ENCODE measurements at places on chromosomes 1 and 21.

DNA sequence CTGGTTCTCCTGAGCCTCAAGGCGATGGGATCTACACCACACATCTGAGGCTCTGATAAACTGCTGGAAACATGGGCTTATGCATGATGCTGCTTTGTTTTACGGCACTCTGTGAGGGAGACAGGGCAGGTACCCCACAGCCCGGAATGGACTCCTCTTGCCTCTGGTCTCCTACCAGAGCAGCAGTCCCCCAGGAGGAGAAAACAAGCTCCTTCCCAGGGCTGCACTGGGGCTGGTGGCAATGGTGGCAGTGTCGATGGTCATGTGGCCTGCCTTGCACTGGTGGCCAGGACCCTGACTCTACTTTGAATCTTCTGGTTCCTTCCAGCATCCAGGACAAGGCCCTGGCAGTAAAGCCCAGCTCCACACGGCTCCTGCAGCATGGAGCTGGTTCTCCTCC lies 79.4 kb downstream of the TOMM20 start:
- no peak for DNase-seq

DNA sequence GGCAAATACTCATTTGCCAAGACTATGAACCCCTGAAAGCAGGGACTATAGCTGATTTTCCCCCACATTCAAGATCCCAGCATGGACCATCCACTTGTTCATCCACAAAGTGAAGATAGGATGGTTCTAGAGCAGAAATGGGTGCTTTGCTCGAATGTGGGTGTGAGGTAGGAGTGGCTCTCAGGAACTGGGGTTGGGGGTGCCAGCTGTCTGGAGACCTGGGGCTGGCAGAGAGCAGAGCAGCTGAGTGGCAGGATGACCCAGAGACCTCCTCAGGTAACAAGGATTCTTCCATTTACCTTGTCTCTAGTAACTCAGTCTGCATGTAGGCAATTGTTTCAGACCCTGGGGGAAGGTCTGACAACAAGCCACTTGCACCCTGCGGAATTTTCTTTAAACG lies 6.0 kb downstream of the S100A9 start:
- no peak for DNase-seq

- no peak for DNase-seq
Measured at GRCh38 chr21:32371913-32372314, 20.9 kb downstream of the URB1 start.

DNA sequence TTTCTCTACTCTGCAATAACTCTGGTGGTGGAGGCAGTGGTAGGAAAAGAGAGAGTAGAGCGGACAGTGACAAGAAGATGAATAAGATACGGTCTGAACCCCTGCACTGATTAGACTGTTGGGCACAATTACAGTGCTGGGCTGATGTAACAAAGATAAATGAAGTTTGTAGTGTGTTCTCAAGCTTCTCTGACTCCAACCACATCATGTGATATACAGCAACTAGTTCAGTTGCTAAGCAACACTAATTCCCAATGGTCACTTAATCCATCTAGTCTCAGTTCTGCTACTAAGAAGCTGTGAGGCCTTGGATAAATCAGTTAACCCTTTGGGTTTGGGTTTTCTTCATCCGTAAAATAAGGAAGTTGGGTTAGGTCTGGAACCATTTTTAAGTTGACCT lies 17.3 kb downstream of the DDR2 start:
- no peak for DNase-seq

DNA sequence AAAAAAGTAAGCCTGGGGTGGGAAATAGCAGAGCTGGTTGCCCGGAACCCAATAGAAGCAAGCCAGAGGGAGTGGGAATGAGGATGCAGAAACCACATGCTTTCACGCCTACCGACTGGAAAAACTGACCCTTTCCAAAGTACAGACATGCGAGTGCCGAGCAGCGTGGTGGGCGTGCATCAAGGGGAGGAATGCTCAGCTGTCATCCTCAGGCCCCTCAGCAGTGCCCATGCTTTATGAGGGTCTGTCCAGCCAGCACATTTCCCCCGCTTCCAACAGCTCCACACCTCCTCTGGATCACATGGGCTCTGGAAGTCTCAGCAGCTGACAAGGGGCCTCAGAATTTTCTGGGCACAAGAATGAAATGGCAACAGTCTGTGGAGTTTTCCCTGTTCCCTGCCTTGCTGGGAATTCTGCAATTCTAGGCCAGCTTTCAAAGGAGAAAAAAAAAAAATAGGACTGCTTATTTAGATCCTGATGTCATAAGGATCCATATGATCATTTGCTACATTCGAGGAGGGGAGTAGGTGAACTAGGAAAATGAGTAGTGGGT lies 19.1 kb upstream of the IKBKE start:
- no peak for DNase-seq

DNA sequence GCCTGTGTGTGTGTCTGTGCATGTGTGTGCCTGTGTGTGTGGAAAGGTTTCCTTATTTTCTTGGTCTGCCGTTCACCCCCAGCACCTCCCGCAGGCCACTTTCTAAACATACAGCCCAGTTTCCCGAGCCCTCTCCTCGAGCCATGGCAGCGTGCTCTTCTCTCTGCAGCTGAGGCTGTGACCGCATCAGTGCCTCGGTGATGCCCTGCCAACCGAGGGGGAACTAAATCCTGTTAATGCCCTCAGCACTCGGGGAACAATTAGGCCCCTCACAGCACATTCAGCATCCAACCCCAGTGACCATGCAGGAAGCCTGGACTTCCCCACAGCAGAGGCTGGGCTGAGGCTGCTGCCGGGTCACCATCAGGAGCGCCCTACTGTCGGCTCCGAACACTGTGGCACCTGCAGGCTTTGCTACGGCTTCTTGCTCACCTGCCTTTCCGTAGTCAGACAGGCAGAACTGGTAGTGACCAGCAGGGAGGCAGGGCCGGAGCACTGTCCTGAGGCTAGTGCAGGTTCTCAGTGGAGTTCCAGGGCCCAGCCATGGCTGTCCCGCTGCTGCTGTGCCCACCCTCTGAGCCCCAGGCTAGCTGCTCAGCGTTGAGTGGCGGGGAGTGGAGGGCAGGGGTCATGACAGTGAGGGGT lies 8.1 kb downstream of the GPR137B start:
- no peak for DNase-seq

DNA sequence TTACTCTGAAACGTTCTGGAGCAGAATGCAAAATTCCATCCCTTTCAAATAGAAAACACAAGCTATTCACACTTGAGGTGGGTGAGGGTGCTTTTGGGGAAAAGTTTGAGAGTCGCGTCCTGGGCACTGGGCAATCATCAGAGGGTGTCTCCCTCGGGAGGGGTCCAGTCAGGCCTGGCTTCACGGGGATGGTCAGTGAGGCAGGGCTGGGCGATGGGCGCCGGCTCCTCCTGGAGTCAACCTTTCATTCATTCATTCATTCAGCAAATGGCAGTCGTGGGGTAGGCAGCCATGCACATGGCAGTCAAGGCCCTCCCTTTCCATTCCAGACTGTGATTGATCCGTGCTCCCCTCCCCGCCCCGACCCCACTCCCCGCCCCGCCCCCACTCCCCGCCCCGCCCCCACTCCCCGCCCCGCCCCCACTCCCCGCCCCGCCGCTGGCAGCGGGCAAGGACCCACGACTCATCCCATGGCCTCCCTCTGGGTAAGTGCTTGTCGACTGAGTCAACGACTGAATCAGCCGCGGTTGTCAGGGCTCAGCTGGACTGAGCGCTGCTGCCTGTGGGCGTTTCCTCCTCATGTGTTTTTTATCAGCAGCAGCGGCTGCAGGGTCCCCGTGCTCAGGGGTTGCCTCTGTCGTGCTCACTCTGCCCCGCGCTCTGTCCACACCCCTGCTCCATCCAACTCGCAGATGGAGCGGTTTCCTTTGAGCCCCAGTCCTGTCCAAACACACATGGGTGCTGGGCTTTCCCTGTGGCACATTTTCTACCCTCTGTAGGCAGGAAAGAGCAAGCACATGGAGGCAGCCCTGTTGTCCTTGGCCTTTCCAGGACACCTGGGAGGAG lies 12.5 kb upstream of the SPSB1 start:
- DNase-seq = peak; percentile 81

GRCh38 chr1:156805766-156806511 lies 10.7 kb downstream of the SH2D2A start:
- peak; percentile 75 for DNase-seq

GRCh38 chr1:220809704-220810103 lies 23.0 kb downstream of the MTARC1 start:
- DNase-seq = no peak

- no peak for DNase-seq
Measured at GRCh38 chr1:6462412-6463119, 3.4 kb downstream of the TNFRSF25 start.

DNA sequence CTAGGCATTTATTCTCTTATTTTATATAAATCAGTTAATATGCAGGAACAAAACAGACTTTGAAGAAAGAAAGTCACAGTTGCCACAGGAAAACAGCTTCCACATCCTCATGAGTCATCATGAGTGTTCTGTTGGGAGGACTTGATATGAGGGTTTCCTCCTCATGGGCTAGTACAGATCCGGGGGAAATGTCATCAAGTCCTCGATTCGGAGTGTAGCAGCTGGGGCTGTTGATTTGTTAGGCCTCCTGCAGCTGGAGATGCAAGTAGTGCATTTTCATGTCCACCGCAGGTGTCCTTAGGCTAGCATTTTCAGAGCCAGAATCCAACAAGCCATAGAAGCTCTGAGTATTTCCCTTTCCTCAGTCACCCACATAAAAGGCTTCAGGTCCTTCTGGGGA lies 36.7 kb downstream of the ADAM30 start:
- no peak for DNase-seq

- DNase-seq = no peak
Measured at GRCh38 chr1:212819726-212820125, 27.7 kb downstream of the SPATA45 start.

GRCh38 chr1:11525151-11525505 lies 46.2 kb downstream of the DISP3 start:
- no peak for DNase-seq

DNA sequence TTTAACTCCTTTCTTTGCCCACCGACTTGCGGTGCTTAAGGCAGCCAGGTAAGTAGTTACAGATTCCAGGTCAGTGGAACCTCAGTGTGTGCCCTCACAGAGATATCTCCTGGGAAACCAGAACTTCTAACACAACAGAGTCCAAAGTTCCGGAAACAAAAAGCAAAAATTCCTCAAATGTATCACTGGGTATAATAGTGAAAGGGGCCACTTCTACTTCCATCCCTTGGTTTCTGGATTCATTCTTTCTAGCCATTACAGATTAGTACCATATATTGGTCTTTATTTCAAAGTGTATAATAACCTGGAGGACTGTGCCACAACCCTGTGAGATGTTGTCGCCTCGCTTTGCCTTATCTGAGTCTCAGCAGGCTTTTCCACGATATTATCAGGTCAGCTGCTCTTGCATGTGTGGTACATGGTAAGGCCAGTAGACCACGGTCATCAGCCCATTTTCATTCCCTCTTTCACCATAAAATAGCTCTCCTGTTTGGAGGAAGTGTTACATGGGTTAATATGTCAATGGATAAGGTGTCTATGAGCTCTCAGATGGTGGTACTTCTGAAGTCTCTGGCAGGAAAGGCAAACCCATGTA lies 14.9 kb upstream of the VASH2 start:
- no peak for DNase-seq

DNA sequence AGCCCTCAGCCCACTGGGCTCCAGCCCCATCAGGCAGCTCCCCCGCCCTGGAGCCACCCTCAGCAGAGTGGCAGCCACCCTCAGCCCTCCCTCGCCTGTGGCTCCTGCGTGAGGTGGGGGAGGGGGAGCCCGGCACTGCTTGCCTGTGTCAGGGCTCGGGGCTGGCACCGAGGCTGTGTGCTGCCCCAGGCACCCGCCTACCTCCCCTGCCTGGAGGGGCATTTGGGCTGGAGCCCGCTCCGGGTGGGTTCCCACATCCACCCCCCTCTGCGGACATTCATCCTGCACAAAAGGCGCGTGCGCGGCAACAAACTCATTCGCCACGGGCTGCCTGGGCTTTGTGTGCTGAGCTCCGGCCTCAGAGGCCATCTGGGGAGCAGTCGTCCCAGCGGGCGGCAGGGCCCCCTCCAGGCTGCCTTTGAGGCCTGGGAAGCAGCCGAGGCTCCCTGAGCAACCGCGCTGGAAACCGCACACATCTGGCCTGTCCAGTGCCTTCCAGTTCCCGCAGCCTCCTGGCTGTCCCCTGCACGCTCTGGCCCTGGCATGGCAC lies 12.6 kb upstream of the TNFRSF14 start:
- no peak for DNase-seq

- DNase-seq = no peak
Measured at GRCh38 chr1:206823727-206824126, 41.7 kb upstream of the IL20 start.

DNA sequence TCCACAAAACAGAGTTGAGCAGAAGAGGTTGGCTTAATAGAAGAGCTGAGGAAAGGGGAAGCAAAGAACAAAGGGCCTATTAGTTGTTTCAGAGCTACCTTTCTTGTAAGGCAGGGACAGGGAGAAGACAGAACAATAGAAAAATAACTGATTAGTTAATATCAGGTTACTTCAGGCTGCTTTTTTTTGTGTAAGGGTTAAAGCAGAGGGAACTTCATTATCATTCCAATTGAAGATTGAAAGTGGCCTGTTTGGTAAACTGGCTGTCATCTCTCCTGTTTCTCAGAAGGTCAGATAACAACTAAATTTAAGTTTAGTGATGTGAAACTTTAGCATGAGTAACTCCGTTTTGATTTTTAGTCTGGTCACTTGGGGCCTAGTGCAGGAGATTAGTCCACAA lies 22.3 kb downstream of the CDC42 start:
- DNase-seq = no peak
